ENCODE measurements at places on chromosomes 4 and X.

GRCh38 chrX:17655211-17656034 lies 81.9 kb upstream of the SCML1 start:
- DNase-seq: no peak

GRCh38 chr4:67437974-67438713 lies 107.2 kb downstream of the CENPC start:
- peak; percentile 30 for DNase-seq

- DNase-seq: no peak
Observed at GRCh38 chr4:31081366-31081765, 361.2 kb downstream of the PCDH7 start.

GRCh38 chr4:38837849-38838248 lies 18.8 kb downstream of the TLR6 start:
- DNase-seq: peak; percentile 70

DNA sequence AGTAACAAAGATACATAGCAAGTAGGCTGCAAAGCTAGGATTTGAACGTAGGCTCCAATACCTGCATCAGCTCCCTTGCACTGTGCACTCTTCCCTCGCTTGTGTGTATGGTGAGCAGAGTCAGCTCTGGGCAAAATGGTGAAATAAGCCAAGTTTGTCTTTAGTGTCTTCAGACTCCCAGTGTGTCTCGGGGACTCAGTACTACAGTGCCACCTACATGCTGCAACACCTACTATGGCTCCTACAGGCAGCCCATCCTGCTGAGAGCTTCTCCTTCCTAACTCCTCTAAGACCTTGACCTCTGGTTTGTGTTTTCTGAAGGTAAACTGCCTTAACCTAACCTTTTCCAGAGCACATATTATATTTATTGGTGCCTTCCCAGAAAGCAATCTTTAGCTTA lies 42.5 kb downstream of the RTL9 start:
- DNase-seq: no peak
